ENCODE measurements at places on chromosomes 12 and 14. TPM values are rescaled to one million over a fixed set of nuclear protein-coding genes. Genes with fewer than 3 reads are reported as not detected.

NFE2 gene
- 4.3 TPM for total RNA-seq

- DNase-seq = no peak
These were observed 161.3 kb upstream of the TMCC3 start for GRCh38 chr12:94811611-94812010.

DNA sequence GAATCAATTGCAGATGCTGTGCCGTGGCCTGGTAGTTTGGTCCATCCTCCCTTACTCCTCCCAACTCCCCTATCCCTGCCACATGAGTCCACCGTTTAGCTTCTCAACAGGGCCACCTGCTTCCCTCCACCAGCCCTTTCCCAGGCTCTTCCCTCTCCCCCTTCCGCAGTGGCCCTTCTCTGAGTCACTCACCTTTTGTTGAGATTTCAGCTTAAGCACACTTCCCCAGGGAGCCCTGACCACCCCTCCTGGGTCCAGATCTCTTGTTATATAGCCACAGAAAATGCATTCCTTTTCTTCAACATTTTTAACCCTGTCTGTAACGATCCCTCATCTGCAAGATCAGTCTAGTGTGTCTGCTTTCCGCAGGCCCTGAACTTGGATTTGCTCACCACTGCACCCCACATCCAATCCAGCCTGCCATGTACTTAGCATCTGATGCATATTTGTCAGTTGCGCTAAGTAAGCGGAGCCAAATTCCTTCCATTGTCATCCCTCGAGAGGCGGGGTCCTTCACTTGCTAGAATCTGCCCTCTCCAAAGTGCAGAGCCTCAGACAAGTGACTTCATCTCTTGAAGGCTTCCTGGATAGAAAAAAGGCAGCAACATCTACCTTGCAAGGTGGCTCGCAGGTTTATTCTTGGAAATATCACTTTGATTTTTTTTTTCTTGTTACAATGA, 41.1 kb downstream of the TMEM63C start:
- peak; percentile 66 for DNase-seq

GRCh38 chr14:94337274-94337673, 14.1 kb upstream of the SERPINA6 start:
- no peak for DNase-seq

IKZF4 gene
- total RNA-seq = 2.1 TPM

DNA sequence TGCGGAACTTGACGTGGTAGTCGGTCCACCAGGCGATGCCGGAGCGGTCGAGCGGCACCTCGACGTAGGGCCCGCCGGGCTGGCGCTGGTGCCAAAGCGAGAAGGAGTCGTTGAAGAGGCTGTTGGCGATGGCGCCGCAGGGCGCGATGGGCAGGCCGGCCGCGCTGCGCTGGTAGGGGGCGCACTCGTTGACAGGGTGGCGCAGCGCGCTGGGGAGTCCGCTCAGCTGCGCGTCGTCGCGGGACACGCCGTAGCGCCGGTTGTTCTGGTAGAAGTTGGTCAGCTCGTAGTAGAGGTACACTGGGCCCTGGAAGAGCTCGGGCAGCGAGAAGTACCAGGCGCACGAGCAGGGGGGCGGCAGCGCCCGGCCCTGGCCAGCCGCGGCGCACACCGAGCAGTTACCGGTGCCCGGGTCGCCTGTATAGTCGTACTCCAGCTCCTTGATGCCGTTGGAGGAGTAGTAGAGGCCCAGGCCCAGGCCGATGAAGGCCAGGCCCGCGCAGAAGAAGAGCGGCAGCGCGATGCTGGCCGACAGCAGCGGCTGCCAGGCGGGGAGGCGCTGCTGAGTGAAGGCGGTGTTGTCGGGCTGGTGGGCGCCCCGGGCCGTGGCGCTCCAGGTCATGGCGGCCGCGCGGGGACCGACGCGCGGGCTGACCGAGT, 482 bp downstream of the TMEM30B start:
- peak; percentile 61 for DNase-seq

KRT81 gene
- not detected for total RNA-seq

MAP1LC3B2 gene
- 1.5 TPM for total RNA-seq

TAS2R7 gene
- total RNA-seq = not detected

GRCh38 chr12:120914794-120915193, 10.6 kb upstream of the SPPL3 start:
- DNase-seq = no peak

OR4K13 gene
- not detected for total RNA-seq

TCL1B gene
- total RNA-seq = not detected

- DNase-seq = no peak
These were observed 20.2 kb downstream of the NUAK1 start for GRCh38 chr12:106118381-106119130.

DNA sequence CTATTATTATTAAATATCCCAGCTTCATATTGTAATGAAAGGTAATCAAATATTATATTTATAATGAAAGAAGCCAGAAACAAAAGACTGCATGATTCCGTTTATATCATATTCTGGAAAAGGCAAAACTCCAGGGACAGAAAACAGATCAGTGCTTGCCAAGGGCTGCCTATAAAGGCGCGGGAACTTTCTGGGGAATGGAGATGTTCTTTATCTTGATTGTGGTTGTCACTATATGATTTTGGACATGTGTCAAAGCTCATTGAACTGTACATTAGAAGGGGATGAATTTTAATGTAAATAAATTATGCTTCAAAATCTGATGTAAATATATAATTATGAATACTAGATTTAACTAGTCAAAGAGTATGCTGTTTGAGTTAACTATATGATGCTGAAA, 115.4 kb upstream of the KRAS start:
- DNase-seq = no peak

DNA sequence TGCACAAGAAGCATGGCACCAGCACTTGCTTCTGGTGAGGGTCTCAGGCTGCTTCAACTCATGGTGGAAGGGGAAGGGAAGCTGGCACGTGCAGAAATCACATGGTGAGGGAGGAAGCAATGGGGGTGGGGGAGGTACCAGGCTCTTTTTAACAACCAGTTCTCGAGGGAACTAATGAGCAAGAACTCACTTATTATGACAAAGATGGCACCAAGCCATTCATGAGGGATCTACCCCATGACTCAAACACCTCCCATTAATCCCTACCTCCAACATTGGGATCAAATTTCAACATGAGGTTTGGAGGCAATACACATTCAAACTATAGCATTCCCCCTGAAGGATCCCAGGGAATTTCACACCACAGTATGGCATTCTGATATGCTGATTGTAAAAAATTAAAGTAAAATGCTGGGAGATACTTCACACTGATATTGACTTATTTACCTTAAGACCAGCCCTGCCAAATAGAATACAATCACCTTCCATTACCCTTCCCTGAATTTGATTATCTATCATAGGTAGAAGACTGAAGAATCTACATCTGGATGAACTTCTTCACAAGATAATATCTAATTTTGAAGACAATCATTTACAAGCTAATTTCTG, 201.7 kb upstream of the PLXNC1 start:
- no peak for DNase-seq

LUM gene
- 0.19 TPM for total RNA-seq

- DNase-seq = no peak
These were observed 12.7 kb downstream of the RFC5 start for GRCh38 chr12:118029166-118029565.

VCPKMT gene
- 23.5 TPM for total RNA-seq

- no peak for DNase-seq
These were observed 10.4 kb upstream of the KRT7 start for GRCh38 chr12:52222692-52223091.

DNA sequence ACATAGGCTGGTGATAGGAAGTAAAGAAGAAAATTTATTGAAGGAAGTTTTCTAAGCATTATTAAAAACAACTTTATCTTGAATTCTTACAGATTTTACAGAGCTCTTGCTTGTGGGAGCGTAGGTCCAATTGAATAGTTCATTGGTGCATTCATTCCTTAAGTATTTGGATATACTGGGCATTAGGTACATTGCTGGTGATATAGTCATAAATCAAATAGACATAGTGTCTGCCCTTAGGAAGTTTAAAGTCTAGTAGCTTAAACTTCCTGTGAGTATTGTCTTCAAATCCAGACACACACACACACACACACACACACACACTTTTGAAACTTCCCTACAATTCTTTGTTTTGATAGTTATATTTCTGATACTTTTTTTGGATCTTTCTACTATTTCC, 226.7 kb downstream of the FUT8 start:
- DNase-seq = no peak

GRCh38 chr12:76252031-76252430, 96.2 kb downstream of the BBS10 start:
- DNase-seq = no peak

DNA sequence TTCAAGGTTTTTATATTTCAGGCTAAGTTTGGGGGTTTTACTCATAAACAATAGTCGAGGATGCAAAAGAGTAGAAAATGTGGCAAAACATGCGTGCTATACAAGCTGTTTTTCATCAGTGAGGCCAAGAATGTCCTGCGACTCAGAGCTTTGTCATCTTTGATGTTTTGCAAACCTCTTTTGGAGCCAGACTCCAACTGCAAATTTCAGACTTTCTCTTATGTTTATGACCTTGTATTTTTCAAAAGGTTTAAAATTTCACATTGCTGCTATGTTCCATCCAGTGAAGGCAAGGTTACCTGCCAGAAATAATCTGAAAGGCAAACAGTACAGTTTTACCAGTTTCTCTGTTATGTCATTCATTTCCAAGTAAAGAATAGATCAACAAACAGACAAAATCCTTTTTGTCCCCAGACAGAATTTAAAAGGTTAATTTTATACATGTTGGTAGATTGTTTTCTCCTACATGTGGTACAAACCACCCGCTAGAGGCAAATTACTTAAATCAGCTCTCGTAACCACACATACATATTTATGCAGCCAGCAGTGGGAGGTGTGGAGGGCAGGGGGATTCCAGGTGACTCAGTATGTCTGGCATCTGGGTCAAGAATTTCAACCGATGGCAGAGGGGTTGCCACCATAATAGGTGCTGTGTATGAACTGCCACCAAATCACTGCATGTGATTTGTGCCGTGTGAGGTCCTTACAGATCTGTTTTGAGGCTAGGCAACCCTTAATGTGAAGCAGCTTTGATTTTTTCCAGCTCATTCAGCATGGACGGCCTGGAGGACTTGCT, 119.8 kb upstream of the CPM start:
- no peak for DNase-seq

GRCh38 chr12:114852976-114853529, 169.1 kb upstream of the TBX3 start:
- no peak for DNase-seq

ASCL1 gene
- not detected for total RNA-seq

DNA sequence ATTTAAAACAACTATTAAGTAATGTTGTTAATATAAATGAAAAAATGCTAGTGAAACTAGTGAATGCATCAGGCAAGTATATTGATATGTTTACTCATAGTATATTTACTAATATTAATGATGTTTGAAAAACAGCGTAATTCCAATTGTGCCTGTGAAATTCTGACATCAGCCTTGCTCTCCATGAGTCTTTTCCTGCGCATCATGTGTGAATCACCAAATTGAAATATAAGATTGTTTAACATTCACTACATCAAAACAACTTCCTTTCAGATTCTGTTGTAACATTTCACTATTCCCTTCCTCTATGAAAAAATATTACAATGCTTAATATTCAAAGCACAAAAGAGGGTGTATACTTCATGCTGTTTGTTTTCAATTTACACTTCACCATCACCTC, 1995.9 kb upstream of the SEL1L start:
- no peak for DNase-seq

- no peak for DNase-seq
These were observed 12.8 kb upstream of the PPFIBP1 start for GRCh38 chr12:27511031-27511722.

GRCh38 chr12:25249931-25250738, 594 bp downstream of the KRAS start:
- DNase-seq = peak; percentile 58

TSHR gene
- not detected for total RNA-seq

GRCh38 chr12:71456316-71456715, 16.7 kb downstream of the LGR5 start:
- DNase-seq = peak; percentile 85

DNA sequence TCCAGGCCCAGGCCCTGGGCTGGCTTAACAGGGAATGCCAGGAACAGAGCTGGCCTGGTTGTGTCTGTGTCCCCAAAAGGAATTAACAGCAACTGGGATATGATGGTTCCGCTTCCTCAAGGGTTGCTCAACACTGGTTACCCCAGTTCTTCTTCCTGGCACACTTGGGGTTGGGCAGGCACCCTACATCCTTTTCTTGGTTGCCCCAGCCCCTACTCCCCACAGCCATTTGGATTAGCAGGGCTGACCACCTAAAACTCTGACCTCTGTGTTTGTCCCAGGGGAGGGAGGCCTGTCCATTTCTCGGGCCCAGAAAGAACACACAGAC, 30.8 kb downstream of the NCKAP5L start:
- no peak for DNase-seq

DNA sequence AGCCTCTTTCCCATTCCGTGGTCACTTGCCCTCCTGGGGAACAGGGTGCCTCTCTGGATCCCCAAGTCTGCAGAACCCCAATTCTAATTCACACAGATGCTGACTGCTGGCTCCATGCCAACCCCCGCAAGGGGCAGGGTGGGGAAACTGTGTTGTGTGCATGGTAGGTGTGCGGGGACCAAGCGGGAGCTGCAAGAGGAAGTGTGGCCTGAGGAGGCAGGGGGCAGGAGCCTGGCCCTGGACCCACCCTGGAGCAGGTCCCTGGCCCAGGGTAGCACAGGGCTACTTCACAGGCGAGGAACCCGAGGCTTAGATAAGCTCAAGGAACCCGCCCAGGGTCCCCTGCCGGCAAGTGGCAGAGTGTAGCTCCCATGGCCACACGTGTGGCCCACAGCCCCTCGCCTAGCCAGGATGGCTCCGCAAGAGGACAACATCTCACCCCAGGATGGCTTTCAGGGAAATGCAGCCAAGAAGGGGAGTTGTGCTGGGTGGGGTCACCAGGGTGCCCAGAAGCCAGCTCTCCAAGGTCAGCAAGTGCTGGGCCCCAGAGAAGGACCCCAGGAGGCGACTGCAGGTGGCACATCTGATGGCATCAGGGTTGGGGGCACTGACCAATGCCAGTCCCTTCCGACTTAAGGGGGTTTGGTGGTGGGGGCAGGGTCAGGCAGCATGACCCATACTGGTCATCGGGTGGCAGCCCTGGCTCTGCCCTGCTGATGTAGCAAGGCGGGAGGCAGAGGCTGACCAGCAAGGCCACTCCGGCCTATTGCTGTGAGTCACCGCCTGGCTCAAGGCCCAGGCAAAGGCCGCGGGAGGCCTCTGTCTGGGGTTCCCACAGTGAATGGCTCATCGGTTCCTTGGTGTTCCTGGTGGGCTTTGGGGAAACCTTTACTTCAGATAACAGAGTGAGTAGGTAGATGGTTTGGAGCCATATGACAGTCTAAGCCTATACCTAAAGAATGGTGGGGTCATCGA, 37.3 kb upstream of the EML1 start:
- no peak for DNase-seq

DNA sequence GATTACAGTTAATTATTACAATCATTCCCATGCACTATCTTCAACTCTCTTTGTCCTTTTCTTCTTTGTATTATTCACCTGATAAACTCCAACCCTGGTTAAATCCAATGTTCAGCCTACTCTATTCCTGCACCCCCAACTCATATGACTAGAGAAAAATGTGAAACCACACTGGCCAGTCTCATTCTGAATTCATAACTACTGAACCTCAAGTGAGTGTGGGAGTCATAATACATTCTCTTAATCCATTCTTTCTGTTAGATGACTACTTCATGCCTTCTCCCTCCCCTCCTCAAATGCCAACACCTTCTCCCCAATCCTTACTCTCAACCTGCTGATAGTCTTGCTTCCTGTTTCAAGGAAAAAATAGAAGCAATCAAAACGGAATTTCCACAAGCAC, 22.3 kb upstream of the ITPR2 start:
- DNase-seq = no peak

- DNase-seq = no peak
These were observed 36.5 kb upstream of the FRS2 start for GRCh38 chr12:69433653-69434052.

ZFHX2 gene
- 0.90 TPM for total RNA-seq

OVCH1 gene
- 0.06 TPM for total RNA-seq

HVCN1 gene
- total RNA-seq = 12.0 TPM

Data from neural progenitor cell (in vitro differentiated cells).